A549 (cell line): ENCODE measurements at places on chromosomes 13 and 19. TPM values are rescaled to one million over a fixed set of nuclear protein-coding genes. Genes with fewer than 3 reads are reported as not detected.

Gene CLDN10
- 0.12 to 0.18 TPM in 2 of 3 replicates, not detected in the other for polyA plus RNA-seq

Gene COX7A1
- not detected in 3 replicates for polyA plus RNA-seq

Gene ERICH6B
- polyA plus RNA-seq = not detected in 3 replicates

DNA sequence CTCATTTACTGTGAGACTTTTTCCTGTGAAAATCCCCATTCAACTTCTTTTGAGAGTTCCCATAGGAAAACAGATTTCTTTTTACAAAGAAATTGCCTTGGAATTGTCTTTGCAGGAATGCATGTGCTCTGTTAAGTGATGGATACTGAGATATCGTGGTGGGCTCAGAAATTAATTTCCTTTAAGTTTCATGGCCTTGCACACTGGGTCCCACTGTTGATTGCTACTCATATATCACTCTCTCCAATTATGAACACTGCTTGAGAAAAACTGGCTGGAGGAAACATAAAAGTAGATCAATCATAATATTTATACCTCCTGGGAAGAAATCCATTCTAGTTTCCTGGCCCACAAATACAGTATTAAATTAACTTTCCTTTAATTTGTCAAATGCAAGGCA lies 131.3 kb downstream of the OXGR1 start:
- no peak for DNase-seq

DNA sequence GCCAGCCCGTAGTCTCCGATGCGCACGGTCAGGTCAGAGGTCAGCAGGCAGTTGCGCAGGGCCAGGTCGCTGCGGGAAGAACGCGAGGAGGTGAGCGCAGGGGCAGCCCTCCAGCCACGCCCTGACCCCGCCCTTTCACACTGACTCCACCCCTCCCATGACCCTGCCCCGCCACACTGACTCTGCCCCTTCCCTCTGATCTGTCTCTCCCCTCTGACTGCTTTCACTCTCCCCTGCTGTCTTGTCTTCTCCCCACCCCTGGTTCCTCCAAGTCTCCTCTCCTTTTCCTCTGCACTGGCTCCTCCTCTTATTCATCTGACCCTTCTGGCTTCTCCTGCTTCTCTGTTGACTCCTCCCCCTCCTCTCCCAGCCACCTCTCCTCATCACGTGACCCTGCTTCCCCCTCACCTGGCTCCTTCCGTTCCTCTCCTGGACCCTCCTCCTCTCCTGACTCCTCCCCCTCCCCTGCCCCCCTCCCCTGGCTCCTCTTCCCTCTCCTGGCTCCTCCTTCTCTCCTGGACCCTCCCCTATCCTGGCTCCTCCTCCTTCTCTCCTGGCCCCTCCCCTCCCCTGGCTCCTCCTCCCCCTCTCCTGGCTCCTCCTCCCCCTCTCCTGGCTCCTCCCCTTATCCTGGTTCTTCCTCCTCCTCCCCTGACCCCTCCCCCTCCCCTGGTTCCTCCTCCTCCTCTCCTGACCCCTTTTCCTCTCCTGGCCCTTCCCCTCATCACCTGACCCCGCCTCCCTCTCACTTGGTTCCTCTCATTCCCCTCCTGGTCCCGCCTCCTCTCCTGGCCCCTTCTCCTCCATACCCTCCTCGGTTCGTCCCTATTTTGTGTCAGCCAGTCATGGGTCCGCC lies 9.9 kb downstream of the LMTK3 start:
- DNase-seq = peak; percentile 98
